ENCODE measurements at places on chromosomes 13 and 19.

DNA sequence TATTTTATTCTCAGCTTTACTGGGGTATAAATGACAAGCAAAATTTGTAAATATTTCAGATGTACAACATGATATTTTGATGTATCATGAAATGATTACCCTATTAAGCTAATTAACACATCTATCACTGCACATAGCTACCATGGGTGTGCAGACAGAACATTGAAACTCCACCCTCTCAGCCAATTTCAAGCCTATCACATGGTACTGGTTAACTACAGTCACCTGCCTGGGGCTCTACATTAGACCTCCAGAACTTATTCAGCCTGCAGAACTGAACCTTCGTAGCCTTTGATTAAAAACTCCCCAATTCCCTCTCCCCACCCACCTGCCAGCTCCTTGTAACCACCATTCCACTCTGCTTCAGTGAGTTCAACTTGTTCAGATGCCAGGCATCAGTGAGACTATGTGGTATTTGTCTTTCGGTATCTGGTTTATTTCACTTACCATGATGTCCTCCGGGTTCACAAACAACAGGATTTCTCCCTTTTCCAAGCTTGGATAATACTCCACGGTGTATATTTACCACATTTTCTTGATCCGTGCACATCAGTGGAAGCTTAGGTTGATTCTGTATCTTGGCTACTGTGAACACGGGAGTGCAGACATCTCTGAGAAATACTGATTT, 19.2 kb downstream of the RAB20 start:
- DNase-seq, result no peak

DNA sequence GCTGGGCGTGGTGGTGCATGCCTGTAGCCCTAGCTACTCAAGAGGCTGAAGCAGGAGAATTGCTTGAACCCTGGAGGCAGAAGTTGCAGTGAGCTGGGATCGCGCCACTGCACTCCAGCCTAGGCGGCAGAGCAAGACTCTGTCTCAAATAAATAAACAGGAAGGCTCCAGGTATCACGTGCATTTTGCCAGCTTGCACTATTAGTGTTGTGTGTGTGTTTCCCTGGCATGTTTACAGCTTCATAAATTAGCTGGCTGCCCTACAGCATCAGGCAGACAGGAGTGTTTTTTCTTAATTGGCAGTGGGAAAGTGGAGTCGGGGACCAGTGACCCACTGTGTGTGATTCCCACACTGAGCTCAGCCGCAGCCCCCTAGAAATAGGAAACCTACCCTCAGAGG, 32.6 kb downstream of the SHISA2 start:
- no peak for DNase-seq

GRCh38 chr13:44403461-44404056, 29.9 kb downstream of the SERP2 start:
- no peak for DNase-seq

DNA sequence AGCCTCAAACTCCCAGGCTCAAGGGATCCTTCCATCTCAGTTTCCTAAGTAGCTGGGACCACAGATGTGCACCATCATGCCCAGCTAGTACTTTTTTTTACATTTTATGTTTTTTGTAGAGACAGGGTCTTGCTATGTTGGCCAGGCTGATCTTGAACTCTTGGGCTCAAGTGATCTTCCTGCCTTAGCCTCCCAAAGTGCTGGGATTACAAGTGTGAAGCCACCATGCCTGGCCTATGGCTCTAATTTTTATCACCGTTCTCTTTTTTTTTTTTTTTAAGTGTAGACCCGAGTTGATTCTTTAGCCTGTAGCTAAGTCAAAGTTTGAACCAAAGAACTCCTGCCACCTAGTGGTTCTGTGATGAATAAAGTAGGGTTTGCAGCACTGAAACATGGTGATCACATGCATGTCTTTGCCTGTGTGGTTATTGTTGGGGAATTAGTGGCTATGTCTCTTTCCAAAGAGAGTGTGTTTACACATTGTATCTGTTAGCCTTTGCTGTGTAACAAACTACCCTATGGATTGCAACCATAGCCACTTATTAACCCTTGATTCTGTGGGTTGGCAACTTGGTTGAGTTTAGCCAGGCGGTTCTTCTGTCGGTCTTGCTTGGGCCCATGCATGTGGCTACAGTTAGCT, 11.6 kb downstream of the NFILZ start:
- DNase-seq, result peak; percentile 39

DNA sequence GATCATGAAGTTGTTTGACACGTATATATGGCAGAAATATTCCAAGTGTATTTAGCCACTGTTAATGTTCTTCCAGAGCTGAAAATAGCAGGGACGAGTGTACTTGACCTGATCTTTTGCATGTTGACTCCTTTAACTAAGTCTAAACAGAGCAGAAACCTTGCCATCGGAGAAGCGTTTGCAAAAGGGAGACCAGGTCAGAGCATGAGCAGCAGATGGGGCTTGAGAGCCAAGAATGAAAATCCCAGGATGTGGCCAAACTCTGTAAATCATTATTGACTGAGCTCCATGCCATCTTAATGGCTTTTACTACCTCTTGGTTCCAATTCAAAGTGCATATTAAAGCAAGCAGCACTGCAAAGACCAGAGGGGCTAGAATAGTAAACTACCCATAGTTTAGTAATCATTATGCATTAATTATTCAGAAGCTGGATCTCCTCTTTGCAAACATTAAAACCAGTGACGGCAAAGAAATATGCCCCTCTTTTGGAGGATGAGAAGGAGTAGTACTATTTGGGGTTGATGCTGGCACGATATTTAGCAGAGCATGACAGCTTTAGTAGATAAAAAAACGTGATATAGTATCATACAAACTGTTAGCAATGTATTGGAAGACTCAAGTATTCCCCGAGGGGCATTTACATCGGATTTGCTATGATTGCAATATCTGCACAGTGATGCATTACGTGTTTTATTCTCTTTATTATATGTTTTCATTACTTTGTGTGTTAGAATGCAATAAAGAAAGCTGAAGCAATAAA, 55.7 kb downstream of the FAM216B start:
- no peak for DNase-seq

- no peak for DNase-seq
Observed at GRCh38 chr19:48618278-48618915, 581 bp downstream of the RPL18 start.

- no peak for DNase-seq
Observed at GRCh38 chr13:27264648-27265047, 6.0 kb upstream of the RASL11A start.

DNA sequence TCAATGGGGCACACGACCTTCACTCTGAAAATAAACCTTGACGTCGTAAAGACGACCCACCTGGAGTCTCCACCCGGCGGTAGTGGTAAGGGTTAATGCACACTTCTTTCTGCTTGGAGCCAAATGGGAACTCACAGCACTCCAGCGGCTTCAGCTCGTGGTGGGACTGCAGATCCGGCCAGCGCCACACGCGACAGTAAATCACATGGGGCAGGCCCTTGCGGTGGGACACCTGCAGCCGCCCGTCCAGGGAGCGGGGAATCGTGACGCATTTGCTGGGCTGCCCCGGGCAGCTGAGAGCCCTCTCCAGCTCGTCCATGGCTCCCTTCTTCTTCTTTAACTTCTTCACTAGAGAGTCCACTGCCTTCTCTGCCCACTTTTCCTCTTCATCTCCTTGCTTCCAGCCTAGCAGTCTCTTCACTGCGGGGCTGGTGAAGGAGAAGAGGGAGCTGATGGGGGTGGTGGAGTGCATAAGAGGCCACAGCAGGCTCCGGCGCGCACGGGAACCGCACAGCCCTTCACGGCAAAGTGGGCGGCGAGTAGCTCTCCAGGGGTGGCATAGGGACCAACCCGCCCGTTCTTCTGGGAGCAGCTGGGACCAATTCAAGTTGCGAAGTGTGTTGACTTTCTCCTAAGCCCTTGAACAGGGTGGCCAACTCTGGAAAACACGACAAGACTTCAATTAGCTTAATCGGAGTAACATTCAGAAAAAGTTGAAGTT, 40.7 kb downstream of the SMAD9 start:
- no peak for DNase-seq

DNA sequence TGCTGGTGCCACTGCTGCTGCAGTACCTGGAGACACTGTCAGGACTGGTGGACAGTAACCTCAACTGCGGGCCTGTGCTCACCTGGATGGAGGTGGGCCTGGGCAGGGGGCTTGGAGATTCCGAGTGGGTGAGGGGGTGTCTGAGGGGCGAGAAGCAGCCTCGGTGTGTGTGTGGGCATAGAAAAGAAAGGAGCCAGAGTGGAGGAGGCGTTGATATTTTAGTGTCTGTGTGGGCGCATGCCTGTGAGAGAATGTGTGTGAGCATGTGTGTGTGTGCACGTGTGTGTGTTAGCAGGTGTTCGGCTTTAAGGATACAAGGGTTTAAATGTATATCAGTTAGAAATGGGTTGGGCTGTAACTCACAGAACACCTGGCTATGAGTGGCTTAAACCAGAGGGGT, 3.7 kb downstream of the ARHGAP33 start:
- no peak for DNase-seq

GRCh38 chr13:29319451-29319850, 276.0 kb downstream of the SLC7A1 start:
- DNase-seq, result no peak

- no peak for DNase-seq
Observed at GRCh38 chr13:51213173-51213728, 8.9 kb upstream of the FAM124A start.

DNA sequence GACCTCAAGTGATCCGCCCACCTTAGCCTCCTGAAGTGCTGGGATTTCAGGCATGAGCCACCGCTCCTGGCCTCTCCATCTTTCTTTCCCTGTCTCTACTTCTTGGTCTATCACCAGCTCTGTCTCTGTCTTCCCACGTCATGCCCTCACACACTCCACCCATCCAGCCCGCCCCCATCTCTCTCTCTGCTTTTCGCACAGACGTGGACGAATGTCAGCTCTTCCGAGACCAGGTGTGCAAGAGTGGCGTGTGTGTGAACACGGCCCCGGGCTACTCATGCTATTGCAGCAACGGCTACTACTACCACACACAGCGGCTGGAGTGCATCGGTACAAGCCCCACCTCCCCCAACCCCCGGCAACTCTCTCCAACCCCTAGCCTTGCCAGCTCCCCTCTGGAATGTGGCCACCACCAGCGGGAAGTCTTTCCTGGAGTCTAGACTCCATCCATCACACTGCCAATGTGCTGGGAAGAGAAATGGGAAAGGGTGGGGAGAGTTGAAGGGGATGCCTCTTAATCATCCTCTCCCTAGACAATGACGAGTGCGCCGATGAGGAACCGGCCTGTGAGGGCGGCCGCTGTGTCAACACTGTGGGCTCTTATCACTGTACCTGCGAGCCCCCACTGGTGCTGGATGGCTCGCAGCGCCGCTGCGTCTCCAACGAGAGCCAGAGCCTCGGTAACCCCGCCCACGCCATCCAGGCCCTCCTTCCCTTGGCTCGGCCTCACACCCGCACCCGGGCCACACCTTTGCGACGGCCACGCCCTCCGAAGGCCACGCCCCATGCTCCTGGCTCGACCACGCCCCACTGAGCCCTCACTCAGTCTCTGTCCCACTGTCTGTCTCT, 22.5 kb downstream of the LTBP4 start:
- no peak for DNase-seq

DNA sequence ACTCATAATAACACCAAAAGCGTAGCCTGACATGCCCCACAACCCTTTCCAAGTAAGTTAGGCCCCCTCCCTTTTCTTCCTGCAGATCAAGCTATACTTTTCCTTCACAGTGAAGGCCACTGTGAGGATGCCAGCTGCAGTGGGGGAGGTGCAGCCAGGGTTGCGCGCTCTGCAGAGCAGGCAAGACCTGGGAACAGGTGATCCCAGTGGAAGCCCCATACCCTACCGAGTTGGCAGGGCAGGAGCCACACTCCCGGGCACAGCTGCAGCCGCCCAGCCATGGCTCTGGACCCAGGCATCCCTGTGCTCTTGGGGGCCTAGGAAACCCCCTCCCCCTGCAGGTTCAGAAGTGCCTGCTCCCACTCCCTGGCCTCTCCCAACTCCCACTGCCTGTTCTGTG, 18.7 kb downstream of the MTMR6 start:
- no peak for DNase-seq

DNA sequence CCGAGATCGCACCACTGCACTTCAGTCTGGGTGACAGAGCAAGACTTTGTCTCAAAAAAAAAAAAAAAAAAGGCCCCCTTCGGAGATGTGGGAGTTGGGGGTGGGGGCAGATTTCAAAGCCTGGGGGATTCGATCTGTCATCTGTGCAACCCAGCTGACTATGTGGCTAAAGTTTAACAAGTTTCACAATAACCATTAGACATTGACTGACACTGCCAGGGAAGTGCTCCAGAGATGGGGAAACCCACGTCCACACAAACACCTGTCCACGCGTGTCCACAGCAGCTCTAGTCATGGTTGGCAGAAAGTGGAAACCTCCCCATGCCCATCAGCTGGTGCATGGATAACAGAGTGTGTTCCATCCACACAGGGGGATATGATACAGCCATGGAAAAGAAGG, 37.6 kb upstream of the HOMER3 start:
- no peak for DNase-seq

DNA sequence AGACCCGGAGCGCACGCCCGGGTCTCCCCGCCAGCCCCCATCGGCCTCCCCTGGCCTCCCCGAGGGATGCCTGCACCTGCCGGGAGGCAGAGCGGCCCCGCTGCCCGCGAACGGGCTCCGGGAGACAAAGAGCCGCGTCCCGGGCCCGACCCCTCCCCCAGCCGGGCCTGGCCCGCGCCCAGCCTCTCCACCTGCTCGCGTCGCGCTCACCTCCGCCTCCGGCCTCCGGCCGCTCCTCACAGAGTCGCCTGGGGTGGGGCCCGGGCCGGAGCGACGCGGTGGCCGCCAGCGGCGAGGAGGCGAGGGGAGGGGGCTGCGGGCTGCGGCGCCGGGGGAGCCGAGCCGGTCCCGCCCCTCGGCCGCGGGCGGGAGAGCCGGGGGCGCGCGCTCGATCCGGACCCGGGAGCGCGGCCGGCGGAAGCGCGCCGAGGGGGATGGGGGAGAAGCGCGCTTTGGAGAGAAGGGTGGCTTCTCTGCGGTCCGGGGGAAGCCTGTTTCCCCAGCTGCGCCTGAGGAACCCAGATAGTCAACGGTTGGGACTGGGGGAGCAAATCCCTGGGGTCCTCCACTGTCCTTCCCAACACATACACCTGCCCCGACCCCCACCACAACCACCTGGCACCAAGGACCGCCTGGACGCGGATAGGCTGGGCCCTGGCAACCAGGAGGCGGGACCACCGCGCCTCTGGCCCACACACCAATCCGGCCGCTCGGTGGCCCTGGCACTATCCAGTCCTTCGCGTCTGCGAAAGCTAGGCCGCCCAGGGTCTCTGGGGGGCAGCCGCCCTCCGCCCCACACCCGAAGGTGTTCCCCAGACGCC, at the start of gene PRR36:
Gene PRR36, minus strand, starts transcription at position 315 of the 821 bp plus-strand sequence. CDS start 701 bp downstream, outside the sequence.
- no peak for DNase-seq

Measured in HL-60 (cell line).